Amygdala (tissue), 56 donors: ENCODE measurements at places on chromosomes 12 and 14.

DNA sequence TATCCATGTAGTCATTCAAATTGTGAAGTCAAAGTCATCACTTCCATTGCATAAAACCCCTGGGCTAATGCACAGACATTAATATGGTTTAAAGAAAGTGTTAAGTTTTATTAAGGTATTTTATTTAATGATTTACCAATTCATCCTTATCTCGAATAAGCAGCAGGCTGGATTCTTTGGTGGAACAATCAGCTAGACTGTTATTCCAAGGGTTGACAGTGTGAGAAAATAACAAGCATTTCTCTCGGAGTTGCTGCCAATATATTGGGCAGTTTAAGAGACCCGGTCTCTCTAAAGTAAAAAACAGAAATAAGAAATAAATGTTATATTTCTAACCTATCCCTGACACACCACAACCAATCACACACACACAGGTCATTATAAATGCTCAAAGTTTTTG lies 9.4 kb downstream of the KLRB1 start:
- DNase-seq: no peak

- no peak for DNase-seq
These were observed 49.2 kb downstream of the CDC42BPB start for GRCh38 chr14:103008126-103008525.

GRCh38 chr14:63555572-63555971 lies 12.4 kb upstream of the PPP2R5E start:
- DNase-seq: no peak

GRCh38 chr14:23364164-23365035 lies 572 bp downstream of the EFS start:
- DNase-seq: peak; percentile 80

GRCh38 chr14:105855893-105856675 lies 329.7 kb downstream of the TMEM121 start:
- DNase-seq: no peak

GRCh38 chr14:95663226-95663797 lies 22.9 kb upstream of the TCL1B start:
- DNase-seq: no peak

DNA sequence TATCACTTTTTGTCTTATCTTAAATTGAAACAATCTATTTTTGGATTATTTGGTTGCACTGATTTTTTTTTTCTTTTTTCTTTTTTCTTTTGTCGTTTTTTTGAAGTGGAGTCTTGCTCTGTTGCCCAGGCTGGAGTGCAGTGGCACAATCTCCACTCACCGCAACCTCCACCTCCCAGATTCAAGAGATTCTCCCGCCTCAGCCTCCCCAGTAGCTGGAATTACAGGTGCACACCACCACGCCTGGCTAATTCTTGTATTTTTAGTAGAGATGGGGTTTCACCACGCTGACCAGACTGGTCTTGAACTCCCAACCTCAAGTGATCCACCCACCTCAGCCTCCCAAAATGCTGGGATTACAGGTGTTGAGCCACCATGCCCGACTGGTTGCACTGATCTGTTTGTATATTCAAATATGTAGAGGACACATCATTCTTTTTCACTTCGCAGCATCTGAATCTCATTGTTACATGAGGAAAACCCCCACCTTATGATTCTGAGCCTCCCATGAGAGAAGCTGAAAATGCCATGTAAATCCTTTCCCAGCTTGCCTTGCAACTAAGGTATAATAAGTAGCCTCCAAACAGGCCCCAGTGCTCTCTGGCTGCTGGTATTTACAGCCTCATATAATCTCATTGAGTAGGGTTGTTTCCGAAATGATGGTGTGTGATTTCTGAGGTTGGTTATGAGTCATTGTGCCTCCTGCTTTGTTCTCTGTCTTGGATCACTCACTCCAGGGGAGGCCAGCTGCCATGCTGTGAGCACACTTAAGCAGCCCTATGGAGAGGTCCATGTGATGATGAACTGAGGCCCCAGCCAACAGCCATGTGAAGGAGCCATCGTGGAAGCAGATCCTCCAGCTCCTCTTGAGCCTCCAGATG lies 5.2 kb upstream of the HSP90B1 start:
- no peak for DNase-seq
